ENCODE measurements at places on chromosomes 3 and 15.

- DNase-seq: no peak
These were observed 40.9 kb upstream of the RYK start for GRCh38 chr3:134291319-134292254.

- DNase-seq: no peak
These were observed 61.3 kb upstream of the CMTM8 start for GRCh38 chr3:32176989-32177701.

DNA sequence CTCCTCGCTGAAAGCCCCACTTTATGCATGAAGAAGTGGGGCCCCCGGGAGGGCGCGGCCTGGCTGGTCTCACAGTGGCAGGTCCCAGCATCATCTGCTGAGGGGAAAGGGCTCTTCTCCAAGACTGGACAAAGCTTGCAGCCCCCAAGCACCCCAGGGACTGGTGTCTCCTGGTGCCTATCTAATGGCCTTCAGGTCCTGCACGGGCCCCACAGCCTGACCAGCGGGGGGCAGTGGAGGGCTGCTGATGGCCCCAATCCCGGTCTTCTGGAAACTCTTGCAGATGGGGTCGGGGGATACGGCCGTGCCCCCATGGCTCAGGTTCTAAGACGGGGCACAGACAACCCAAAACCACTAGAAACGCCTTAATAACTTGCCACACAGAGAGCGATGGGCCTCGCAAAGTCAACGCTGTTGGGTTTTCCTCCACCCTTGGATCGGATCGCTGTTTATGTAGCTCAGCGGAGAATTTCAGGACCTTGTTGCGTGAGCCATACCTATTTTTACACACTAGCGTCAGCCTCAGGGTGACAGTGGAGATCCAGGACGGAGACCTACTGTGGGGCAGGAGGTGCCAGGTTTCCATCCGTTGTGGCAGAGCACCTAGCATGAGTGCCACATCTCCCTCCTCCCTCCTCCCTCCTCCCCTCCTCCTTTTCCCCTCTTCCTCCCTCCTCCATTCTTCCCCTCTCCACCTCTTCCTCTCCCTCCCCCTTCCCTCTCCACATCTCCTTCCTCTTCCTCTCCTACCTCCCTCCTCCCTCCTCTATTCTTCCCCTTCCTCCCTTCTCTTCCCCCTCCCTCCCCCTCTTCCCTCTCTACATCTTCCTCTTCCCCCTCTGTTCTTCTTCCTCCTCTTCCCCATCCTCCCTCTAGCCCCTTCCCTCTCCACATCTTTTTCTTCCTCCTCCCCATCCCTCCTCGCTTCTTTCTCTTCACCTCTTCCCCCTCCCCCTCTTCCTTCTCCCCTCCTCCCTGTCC lies 79.3 kb upstream of the ALDH1L1 start:
- no peak for DNase-seq

GRCh38 chr3:120642368-120642948 lies 39.6 kb downstream of the HGD start:
- no peak for DNase-seq

DNA sequence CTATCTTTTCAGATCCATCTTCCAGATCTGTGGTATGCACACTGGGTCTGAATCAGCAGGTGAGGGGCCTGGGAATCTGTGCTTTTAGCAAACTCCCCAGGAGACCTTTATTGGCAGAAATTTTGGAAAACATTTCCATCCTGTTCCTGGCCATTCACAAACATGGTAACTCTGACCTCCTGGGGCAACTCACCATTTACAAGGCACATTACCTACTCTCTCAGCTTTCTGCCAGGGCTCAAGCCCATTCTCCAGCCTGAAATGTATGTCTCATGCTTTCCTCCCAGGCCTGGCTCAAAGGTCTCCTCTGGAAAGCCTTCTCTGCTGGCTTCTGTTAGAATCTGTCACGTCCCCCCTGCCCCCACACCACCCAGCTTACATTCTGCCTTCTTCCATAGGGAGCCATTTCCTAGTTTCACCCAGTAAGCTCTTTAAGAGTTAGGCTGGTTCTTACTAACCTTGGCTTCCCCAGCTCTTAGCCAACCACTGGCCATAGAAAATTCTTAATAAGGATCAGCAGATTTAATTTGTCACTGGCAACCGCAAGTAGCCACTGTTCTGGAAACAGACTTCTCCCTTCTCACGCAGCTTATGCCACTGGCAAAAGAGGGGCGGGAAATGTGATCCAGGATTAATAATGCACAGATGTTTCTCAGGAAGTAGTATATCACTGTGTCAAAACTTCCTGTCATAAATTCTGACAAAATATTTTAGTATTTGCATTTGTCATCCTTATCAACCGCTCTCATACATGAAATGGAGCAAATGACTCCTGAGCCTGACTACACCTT lies 55.0 kb downstream of the RORA start:
- no peak for DNase-seq

- DNase-seq: no peak
These were observed 4.7 kb upstream of the LRTM1 start for GRCh38 chr3:54932606-54933005.

- no peak for DNase-seq
These were observed 200.2 kb upstream of the GOLGA6L4 start for GRCh38 chr15:84035399-84035766.

DNA sequence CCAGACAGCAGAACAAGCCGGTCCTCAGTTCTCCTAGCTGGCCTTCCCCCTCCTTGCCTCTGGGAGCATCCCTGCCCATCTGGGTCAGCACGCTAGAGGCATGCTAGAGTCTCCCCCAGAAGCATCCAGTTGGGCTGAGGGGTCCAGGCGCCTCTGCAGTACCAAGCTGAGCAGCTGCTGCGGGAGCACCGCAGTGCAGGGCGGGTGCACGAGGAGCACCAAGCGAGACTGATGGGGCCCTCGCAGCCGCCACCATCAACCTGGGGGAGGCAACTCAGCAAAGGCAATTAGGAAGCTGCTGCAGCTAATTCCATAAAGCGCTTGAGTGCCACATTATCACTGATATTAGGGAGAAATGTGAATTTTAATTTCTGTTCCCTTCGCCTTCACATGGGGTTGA lies 12.4 kb downstream of the CACNA2D3 start:
- DNase-seq: no peak

GRCh38 chr3:147355753-147356090 lies 50.6 kb downstream of the ZIC4 start:
- no peak for DNase-seq

DNA sequence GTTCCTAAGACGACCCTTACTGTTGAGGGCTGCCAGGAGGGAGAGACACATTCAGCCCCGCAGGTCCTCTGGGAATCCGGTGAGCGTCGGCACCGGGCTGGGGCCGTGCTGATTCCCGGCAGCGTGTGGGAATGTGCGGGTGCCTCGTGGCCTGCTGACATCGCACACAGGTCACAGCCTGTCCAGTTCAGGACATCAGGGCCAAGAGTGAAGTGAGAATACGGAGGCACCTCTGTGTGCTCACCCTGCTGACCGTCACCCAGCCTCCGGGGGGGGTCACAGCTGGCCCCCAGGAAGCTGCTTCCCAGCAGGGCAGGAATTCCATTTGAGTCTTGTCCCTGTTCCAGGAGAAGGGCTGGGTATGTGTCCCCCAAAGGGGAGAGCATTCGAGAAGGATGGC lies 53.6 kb downstream of the PGPEP1L start:
- DNase-seq: no peak

- DNase-seq: no peak
These were observed 133.1 kb upstream of the ABHD17C start for GRCh38 chr15:80562033-80562432.

DNA sequence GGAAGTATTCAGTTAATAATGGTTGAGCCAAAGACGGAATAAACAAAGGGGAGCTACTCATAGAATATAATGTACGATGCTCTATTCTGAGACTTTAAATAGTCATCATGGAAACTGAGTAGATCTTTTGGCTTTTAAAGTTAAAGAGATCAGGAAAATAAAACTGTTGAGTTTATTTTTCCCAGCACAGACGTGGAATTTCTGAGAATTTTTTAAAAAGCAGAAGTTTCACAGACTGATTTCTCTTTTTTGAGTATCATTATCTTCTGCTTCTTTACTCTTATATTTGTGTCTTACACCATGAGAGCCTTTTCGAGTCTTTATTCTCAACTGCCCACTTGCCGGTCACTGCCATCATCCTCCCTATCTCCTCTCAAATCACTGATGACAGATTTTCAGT lies 13.2 kb downstream of the P2RY14 start:
- DNase-seq: no peak

DNA sequence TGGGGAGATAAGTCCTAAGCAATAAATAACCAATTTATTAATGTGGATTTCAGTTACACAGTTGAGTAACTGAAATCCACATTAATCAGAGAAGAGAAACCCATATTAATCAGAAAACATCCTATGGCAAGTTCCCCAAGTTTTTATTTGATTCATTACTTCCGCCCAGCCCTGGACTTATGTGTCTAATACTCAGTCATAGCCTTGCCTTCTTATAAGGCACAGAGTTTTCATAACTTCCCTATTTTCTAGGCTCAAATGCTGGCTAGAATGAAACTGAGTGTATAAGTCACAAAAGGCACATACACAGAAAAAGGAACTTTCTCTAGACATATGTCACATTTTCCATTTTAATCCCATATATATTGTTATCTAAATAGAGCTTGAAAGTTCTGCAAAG lies 28.8 kb downstream of the CD47 start:
- DNase-seq: no peak

DNA sequence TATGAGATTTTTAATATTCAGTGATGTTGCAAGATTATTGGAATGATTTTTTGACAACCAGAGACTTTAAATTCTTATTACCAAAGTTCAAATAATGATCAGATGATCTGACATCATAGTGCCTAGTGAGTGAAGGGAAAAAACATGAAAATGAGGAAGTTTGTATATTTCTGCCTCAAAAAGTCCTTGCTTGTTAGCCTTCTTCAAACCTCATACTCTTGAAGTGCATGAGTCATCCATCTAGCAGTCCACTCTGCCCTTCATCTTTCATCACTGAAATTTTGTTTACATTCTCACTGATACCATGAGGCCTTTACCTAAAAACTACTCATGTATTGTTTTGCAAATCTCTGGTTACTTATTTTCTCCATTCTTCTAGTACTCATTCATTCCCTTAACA lies 23.9 kb upstream of the OR5H6 start:
- DNase-seq: no peak

DNA sequence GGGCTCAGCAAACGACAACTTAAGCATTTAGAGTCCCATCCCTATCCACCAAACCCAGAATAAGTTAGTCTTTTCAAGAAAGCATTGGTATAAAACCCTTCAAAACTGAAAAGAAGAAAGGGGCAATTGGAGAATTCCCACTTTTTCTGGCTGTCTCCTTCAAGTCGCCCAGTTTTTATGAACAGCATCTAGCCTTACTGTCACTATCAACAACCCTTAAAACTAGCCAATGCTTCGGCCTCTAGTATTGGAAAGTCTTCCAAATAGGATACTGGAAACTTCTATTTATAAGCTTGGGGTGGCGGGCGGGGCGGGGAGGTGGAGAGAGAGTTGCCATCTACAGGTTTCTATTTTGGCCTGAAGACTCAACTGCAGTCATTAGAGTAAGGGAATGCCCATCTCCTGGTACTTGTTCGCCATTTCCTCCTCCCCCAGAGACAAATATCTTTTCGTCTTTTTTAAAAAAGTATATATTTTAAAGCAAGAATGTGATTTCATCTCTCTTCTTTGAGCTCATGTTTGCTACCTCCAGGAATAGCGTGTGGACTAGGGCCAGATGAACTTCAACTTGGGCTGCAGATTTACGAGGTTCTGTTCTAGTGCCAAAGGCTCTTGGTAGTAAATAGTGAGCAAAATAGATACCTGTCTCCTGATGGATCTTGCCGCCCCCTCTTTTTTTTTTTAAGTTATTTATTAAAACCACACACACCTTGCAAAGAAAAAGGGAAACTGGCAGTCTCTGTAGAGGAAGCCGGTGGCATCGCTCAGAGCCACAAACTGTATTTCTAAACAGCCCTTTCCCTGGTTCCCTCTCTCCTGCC lies 2.7 kb downstream of the BCL6 start:
- DNase-seq: no peak

DNA sequence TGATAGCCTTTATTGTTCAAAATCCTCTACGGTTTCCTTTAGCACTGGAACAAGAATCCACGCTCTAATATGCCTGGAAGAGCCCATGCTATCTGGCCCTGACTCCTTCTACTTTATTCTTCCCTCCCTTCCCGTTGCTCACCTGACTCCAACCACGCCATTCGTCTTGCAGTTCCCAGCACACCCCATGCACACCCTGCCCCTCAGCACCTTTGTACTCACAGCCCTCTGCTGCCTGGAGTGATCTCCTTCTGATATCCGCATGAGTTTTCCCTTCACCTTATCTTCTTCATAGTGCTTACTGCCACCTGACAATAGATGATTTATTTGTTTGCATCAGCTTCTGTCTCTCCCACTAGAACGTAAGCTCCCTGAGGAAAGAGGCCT lies 16.6 kb upstream of the BCL2A1 start:
- no peak for DNase-seq

DNA sequence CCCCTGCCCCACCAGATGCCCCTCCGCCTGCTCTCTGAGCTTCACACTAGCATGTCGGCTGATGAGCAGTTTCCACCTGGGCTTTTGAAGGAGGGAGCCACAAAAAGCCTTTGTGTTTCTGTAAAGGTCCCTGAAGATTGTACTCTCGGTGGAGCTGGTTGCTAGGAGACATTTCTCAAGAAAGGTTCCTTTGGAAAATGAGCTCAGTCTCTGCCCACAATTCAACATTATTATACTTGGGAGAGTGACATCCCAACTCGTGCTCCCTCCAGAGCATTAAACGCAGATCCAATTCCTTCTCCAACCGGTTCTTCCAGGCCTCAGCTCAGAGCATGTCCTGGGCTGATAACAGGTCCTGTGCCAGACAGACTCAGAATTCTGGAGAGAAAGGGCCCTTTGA lies 26.8 kb upstream of the FAM107A start:
- DNase-seq: no peak

DNA sequence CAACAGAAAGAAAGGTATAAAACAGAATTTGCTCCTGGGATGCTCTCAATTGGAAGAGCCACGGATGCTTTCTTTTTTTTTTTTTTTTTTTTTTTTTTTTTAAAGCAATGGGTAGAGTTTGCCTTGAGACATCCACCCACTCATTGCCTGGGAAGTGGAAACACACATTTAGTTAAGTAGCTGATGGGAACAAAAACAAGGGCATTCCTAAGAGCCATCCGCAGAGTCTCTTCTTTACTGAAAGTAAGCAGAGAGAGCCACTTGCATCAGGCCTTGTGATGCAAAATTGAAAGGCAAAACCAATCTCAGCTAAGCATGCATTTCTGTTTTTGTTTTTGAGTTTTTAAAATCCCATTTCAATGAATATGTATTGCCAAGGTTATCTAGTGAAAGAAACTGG lies 787.9 kb upstream of the LMCD1 start:
- no peak for DNase-seq

DNA sequence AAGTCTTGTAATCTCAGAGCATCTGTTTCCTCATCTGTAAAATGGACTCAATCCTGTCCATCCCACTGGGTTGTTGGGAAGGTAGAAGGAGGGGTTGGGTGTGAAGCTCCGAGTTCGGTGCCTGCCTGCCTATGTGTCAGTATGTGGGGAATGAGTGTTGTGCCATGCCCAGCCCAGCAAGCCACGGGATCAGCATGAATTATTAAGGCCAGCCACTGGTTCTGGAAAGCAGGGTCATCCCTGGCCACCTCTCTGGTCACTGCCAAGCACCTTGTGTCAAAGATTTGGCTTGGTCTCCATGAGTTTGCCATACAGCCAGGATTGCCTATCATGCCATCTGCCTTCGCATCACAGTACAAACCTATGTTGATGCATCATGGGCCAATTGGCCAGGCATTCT lies 11.5 kb downstream of the TM6SF1 start:
- DNase-seq: no peak

All from T-helper 17 cell (primary cell).